ENCODE measurements at places on chromosomes 7 and 10.
A peak's percentile ranks its signal among the peaks of the same experiment; 100 is the strongest.

- no peak for DNase-seq
Observed at GRCh38 chr10:3104251-3104918, 37.0 kb downstream of the PFKP start.

DNA sequence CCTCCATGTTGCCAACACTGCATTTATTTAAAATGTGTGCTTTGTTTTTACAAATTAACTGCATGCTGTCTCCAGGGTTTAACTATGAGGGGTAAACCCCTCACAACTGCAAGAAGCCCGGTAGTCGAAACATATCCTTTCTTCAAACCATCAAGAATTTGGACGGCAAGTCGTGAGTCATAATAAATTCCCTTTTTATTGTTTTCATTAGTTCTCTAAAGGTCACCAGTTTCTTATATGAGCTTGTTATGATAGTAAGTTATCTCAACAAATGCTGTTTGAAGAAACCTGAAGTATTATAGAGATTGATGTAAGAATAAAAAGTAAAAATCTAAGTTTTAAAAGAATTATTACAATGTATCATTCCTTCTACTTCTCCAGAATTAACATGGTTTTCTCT lies 12.2 kb upstream of the FIGNL1 start:
- no peak for DNase-seq

GRCh38 chr7:43148161-43148731 lies 35.8 kb downstream of the HECW1 start:
- DNase-seq: no peak

- DNase-seq: no peak
Observed at GRCh38 chr7:41403291-41403690, 299.6 kb downstream of the INHBA start.

GRCh38 chr10:24136070-24136469 lies 72.9 kb upstream of the KIAA1217 start:
- DNase-seq: no peak

- no peak for DNase-seq
Observed at GRCh38 chr10:60339757-60340156, 49.9 kb downstream of the ANK3 start.

- DNase-seq: no peak
Observed at GRCh38 chr10:69732147-69732825, 69.4 kb upstream of the COL13A1 start.

- DNase-seq: no peak
Observed at GRCh38 chr10:30831426-30831825, 200.2 kb downstream of the ZNF438 start.

DNA sequence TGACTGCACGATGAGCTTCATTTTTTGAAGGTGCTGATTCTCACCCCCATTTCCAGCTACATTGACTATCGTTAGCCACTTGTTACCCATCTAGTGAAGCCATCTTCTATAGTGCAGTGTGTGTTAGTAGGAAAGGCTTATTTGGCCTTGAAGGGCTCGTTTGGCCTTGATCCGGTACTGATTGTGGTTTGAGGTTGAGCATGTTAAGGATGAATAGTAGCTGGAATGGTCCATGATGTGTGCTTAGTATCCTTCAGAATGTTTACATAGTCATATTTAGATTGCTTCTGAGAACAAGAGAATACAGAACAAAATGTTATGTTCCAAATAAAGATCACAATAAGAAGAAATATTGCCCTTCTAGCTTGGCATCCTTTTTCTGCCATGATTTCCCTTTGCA lies 591.5 kb downstream of the AUTS2 start:
- DNase-seq: no peak

DNA sequence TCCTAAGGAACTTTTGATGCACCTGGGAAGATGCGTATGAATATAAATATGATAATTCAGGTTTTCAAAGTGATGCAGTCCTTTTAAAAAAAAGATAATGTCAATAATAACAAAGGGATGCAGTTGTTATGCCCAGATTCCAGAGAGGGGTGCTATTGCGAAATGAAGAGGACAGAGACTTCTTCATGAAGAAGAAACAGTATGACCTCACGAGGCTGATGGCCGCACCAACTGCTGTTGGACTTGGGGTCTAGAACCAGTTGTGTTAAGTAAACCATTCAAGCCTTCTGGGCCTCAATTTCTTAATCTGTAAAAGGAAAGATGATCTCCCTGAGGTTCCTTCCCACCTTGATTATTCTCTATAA lies 55.1 kb downstream of the LYZL2 start:
- DNase-seq: no peak

- no peak for DNase-seq
Observed at GRCh38 chr10:91410638-91411371, 661 bp downstream of the HECTD2 start.

DNA sequence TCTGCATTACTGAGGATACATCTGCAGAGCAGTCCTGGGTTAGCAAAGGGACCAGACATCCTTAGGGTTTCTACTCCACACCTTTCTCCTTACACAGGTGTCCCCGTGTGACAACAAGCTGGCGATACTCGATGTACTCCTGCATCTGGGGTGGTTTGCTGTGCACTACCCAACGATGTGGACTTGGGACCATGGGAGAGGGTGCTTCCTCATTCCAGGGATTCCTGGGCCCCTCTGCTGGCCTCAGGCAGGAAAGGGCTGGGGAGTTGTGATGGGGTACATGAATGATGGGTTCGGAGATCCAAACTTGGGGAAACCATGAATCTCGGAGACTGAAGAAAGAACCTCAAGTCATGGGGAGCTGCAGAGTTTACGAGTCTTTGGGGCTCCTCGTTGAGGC lies 179.6 kb upstream of the GALNT17 start:
- DNase-seq: no peak

GRCh38 chr10:59258890-59259289 lies 82.4 kb downstream of the PHYHIPL start:
- DNase-seq: no peak

DNA sequence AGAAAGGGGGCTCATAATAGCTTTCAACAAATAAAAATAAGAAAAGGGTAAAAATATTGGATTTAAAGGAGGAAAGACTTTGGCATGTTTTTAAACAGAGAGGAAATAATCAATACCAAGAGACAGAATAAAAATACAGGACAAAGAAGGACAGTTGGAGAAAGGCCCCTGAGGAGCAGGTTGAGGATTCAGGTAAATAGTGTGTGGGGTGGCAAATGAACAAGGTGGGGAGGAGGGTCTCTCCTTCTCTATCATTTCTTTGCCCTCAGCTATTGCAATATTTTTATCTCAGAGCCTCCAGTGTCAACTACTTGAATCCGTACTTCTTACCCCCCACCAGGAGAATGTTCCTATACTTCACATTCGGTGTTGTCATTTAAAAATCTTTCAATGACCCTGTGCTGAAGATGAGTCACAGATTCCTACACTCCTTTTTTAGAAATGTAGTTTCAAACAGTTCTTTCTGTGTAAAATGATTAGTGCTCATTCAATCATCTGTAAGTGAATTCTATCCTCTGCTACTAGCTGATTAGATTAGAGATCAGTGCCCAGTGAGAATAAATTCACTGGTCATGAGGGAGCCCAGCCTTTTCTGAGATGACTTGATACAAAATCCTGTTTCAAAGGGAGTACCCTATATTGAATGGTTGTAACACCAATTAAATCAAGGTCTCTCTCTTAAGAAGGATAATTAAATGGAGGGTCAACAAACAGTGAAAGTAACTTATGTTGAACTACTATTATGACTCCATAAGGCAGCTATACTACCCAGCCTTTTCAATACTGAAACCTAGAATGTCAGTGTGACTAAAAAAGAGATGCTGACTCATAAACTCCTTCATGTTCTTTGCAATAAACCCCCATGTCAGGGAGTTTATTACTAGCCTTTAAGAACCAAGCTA lies 50.4 kb upstream of the WNT16 start:
- no peak for DNase-seq

DNA sequence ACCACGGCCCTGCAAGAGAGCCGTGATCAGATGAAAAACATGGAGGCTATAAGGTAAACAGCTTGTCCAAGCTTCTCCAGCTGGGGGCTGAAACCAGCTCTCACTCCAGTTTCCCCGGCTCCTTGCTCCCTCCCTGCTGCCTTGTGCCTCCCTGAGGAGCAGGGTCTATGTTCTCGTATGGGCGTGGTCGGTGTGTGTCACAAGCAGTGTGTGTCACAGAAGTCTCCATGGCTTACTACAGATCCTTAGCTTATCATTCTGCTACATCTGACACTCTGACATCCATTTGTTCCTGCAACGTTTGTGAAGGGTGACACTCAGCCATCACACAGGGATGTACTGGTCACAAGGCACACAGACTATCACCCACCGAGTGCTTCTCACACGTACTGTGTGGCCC lies 54.6 kb downstream of the CSGALNACT2 start:
- no peak for DNase-seq

DNA sequence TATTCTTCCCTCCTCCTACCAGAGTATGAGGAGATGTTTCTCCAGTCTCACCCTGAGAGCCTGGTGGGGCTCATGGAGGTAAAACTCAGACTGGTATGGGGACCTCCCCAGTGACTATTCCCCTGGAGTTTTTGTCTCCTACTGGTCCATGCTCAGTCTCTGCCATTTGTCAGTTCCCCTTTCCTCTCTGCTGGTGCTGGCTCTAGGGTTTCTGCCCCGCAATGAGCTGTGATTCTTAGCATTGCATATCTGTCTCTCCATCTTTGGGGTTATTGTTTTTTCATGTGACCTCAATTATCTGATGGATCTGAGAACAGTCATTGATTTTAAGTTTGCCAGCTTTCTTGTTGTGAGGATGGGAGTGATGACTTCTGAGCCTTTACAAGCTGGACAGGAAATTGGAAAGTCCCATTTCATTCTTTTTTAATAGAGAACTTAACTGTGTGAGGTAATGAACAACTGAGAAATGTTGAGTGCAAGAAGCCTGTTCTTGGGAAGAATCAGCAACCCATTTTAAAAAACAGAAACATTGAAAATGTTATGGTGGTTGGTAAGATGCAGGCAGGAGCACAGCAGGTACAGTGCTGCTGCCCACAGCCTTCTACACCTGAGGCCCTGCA lies 26.9 kb downstream of the NACAD start:
- DNase-seq: no peak

GRCh38 chr10:109892117-109892516 lies 31.2 kb downstream of the XPNPEP1 start:
- no peak for DNase-seq

DNA sequence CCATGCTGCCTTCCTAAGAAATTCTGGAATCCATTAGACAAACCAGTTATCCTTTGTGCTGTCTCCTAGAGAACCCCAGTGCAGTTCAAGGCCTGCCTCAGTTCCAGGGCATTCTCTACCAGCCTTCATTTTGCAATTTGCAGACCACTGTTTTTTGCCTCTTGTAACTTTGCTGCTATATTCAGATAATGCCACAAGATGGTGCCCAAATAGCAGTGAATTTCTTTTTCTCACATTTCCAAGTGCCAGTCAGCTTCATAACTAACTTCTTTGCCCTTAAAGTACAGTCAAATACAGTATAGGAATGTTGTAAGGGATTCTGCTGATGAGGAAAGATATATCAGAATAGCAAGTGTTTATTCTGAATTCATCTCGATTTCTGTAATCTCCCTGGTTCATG lies 25.2 kb downstream of the LOXL4 start:
- DNase-seq: peak; percentile 3

DNA sequence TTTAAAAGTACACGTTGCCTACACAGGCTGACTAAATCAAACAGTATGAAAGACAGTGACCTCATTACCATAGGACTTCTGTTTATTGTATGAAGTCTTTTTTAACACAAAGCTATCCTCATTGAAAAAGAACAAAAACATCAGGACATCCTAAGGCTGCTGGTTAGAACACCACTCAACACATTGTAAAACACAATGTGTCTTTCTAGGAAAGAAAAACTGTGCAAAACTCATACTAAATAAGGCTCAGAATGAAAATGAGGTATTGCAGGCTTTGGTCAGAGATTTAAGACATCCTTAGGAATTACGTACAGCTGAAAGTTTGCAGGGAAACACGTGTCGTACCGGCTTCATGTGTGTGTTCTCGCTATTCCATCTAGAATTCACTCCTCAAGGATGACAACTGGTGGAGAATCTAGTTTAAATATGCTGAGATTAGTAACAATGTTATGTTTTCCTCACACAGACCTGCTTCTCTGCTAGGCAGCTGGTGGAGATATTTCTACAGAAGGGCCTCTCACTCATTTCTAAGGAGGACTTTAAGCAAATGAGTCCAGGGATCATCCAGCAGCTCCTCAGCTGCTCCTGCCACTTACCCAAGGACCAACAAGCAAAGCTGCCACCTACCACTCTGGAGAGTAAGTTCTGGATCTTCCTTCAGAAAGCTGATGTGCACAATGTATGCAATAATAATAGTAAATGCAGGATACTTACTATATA lies 29.3 kb downstream of the SLC39A12 start:
- no peak for DNase-seq

DNA sequence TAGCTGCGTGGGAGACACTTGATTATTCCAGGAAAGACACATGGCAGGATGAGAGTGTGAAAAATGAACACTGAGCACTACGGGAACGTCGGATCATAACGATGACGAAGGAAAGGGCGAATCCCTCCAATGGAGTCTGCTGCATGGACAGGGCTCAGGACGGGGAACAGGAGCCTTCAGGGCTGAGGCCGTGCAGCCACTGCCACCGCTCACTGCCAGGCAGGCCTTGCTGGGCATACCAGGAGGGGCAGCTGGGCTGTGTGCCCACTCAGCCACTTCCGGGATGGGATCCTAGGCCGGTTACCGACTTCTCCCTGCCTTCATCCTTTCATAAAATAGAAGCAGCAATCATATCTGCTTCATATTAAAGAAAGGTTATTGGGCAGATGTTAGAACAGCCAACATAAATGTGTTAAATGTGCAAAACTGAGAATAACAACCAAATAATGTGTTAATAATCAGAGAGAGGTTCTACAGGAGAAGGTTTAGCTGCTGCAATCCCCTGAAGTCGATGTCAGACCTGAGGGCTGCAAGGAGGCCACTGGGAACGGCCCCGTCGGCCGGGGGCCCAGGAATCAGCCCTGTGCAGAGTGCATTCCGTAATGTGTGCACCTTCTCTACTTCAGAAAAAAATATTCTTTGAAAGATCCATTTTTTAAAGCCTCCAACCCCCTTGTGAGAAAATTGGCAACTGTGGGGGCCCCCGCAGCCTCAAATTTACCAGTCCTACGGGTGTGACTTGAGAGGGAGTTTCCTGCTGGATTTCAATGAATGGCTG lies 63.6 kb downstream of the ADARB2 start:
- no peak for DNase-seq

- no peak for DNase-seq
Observed at GRCh38 chr10:60535427-60535826, 145.8 kb upstream of the ANK3 start.

DNA sequence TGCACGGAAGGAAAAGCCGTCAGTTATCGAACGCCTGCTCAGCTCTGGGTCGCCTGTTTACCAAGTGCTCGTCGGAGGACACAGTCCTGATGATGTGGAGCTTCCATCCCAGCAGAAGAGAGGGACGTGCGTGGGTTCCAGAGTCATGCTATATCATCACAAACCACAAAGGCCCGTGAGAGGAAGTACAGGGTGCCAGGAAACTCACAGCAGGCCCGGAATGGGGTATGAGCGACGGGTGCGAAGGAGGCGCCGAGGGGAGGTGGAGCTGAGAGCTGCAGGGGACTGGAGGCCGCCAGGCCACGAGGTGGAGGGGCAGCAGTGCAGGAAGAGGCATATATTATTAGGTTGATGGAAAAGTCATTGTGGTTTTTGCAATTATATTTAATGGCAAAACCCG lies 102.5 kb downstream of the ACTR3B start:
- DNase-seq: no peak

- DNase-seq: no peak
Observed at GRCh38 chr10:30529373-30529998, 95.5 kb downstream of the MAP3K8 start.

GRCh38 chr10:80702143-80702542 lies 164.4 kb downstream of the SH2D4B start:
- DNase-seq: no peak

- DNase-seq: peak; percentile 9
Observed at GRCh38 chr10:68471063-68471585, 649 bp downstream of the DNA2 start.

Data from NCI-H1105 treated with DMSO at 0.1 percent for 48 hours (cell line).